ENCODE measurements at places on chromosomes 7 and 10.

GRCh38 chr7:131859147-131859821, 302.9 kb upstream of the PODXL start:
- peak; percentile 75 for DNase-seq

- no peak for DNase-seq
Measured at GRCh38 chr7:102029616-102030015, 212.2 kb downstream of the CUX1 start.

DNA sequence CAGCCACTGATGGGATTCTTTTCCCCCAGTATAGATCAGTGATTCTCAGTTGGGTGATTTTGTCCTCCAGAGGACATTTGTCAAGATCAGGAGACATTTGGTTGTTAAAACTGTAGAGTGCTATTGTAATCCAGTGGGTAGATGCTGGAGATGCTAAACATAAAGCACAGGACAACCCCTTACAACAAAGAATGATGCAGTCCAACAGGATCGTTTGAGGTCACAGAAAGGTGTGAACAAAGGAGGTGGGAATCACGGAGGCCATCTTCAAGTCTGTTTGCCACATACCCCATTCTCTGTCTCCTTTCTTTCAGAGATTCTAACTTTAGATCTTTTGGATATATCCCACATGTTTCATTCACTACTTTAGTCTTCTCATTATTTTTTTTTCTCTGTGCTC, 69.0 kb downstream of the HELLS start:
- DNase-seq: no peak

GRCh38 chr7:139334399-139335150, 6.6 kb upstream of the FMC1 start:
- DNase-seq: no peak

DNA sequence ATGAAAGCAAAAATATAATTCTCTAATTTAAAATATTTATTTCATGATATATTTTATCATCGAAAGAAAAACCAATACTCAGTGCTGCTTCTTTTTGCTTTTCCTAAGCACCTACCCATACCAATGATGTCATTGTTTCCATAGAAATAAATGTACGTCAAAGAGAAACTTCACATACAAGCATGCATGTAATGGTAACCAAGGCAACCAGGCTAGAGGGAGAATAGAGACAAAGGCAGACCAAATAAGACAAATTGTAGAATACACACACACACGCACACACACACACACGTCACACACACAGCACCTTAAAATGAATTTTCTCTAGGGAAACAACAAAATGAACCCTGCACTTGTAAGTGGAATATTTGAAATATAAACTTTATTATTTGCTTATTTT, 75.5 kb downstream of the MACC1 start:
- DNase-seq: no peak

- peak; percentile 55 for DNase-seq
Measured at GRCh38 chr10:112137154-112137987, 46.2 kb downstream of the GPAM start.

DNA sequence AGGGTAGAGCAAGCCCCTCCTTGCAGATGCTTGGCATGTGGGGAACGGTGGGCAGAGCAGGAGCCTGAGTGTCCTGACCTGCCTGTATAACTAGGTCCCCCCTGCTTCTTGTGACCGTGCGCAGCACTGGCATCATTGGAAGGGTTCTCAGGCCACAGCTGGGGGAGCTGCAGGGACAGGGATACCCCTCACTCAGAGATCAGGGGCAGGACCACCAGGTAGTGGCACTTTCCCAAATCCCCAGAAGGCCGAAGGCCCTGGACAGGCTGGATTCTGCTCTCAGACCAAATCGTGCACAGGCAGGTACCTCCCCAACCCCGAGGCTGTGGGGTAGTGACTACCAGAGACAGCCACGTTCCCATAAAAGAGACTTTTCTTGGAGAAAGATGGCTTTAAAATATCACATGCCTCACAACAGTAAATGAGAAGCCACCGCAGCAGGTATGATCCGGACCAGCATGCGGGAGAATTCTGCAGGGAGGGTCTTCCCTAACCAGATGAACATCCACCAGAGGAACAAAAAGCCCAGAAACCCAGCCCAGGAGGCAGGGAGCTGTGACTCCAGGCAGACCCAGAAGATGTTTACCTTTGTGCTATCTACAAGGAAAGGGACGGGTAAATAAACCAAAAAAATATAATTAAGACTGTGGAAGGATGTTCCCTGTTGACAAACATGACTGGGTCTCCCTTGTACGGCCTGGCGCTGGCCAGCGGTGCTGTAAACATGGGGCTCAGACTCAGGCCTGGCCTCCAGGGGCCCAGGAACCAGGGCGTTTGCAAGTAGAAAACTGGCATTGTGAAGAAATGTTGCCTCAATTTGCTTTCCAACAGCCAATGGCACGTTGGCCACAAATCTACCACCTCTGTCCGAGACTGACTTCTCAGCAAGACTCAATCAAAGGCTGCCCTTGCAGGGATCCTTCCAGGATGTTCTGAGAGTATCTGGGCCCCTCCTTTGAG, 180.0 kb downstream of the TNS3 start:
- no peak for DNase-seq

GRCh38 chr7:106692450-106693051, 31.6 kb upstream of the CCDC71L start:
- no peak for DNase-seq

GRCh38 chr7:88337572-88337971, 30.9 kb upstream of the STEAP4 start:
- peak; percentile 6 for DNase-seq

GRCh38 chr10:91879515-91880170, 29.6 kb downstream of the FGFBP3 start:
- DNase-seq: no peak

- DNase-seq: no peak
Measured at GRCh38 chr10:7768417-7768816, 19.4 kb downstream of the KIN start.

GRCh38 chr7:38881015-38881414, 28.0 kb downstream of the VPS41 start:
- DNase-seq: no peak

DNA sequence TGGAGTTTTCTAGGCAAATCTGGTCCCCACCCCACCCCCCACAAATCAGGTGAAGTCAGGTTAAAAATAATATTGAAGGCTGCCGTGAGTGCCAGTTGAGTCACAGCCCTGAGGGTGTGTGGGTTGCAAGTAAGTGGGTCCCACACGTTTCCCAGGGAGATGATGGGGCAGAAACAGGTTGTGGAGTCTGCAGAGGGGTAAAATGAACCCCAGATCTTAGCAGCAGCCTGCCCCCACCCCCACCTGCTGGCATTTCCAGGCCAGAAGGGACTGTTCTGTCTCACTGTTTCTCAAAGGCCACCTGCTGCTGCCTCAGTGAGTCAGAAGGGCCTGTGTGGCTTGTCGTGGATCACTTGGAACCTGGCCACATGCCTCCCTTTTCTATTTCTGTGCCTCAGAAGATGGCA, 59.8 kb upstream of the SMNDC1 start:
- DNase-seq: no peak

- DNase-seq: peak; percentile 34
Measured at GRCh38 chr10:91552274-91553095, 80.4 kb downstream of the PPP1R3C start.

DNA sequence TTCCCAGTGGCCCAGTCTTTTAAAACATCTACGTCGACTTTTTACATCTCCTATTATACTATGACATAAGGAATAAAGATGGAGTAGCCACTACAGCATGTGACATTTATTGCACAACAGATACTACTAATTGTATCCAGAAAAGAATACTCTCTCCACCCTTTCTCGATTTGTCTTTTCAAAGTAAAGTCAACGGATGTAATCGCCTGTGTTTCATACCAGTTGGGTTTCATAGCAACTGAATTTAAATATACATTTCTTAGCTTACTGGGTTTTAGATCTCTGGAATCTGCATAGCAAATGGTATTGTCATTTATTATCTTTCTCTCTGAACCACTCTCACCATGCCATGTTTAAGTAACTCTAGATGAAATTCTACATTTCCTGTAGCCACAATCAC, 86.4 kb upstream of the TRIL start:
- peak; percentile 20 for DNase-seq

- DNase-seq: no peak
Measured at GRCh38 chr10:87713707-87714106, 54.0 kb downstream of the PAPSS2 start.

GRCh38 chr7:148964483-148965267, 63.6 kb downstream of the PDIA4 start:
- no peak for DNase-seq

GRCh38 chr10:129716211-129716681, 247.8 kb downstream of the EBF3 start:
- DNase-seq: no peak

DNA sequence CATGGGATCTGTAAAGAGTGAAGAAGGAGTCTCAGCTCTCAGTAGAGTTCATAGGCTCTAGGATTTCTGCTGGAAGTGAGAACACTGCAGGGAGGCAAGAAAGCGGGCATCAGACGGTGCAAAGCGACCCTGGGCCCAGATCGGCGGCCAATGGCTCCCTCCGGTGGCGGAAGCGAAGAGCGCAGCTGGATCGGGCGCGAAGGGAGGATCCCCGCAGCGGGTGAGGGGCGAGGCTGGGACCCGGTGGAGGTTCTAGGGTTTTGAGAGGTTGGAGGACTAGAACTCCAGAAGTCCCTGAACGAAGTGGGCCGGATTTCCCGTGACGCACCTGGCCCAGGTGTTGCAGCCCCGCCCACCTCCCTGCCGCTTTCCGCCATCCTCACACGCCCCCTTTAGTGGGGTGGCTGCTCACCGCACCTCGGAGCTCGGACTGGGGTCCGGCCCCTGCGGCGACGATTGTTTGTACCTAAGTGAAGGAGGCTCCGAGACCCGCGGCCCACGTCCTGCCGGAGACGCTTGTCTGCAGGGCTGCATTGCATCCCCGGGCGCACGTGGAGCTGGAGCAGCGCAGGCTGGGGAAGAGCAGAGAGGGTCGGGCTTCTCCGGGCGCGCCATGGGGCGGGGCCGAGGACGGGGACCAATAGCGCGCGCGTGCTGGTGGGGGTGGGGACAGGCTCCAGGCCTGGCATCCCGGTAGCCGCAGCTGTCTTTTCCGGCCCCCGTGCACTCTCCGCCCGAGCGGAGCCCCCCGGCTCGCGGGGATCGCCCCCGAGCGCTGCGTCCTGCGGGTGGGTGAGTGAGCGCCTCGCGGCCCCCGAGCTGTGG, at the start of gene SLC12A9:
SLC12A9 (plus strand) TSS at position 666 of the 825 bp plus-strand sequence. CDS start 1,485 bp downstream, outside the sequence.
- DNase-seq: peak; percentile 89

DNA sequence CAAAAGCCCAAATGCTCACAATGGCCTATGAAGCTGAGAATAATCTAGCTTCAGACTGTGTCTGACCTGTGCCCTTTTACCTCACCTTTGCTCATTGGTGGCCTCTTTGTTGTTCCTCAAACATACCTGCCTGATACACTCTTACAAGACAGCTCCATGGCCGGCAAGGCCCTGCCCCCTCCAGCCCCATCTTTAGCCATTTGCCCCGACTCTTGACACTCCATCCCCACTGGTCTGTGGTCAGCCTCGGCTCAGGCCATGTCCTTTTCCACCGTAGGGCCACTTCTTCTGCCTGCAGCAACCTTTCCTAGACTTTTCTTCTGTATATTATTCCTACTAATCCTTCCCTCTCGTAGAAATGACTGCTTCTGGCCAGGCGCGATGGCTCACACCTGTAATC, 265.2 kb downstream of the RPS24 start:
- no peak for DNase-seq

GRCh38 chr10:49532461-49532860, 6.5 kb downstream of the ERCC6 start:
- no peak for DNase-seq

DNA sequence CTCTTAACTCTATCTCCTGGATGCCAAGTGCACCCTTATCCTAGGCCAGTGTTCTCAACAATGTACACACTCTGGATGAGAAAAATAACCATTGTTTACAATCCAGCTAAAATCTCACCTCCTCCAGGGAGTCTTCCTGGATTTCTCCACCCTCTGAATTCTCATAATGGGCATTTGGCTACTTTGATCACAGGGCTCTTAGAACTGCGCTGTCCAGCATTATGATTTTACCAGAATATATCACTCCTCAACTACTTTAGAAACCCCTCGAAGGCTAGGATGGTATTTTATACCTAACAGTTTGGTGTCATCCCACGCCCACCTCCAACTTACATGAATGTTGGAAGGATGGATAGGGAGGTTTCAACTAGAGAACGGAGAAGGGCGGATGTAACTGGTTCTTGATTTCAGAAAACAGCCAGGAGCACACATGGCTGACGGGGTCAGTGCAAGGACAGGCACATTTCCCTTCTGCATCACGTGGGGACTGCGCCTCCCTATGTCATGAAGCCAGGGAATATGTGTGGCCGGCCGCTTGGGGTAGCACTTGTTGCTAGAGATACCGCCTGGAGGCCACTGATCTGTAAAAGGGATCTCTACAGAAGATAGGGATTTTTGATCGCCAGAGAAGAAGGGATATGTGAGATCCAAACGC, 1.2 kb upstream of the ATP6V0E2 start:
- peak; percentile 85 for DNase-seq

- peak; percentile 9 for DNase-seq
Measured at GRCh38 chr7:90726623-90727022, 130.5 kb downstream of the CDK14 start.

GRCh38 chr7:34315032-34315431, 343.0 kb upstream of the NPSR1 start:
- peak; percentile 96 for DNase-seq

GRCh38 chr7:6323967-6324701, 51.7 kb upstream of the CYTH3 start:
- no peak for DNase-seq

DNA sequence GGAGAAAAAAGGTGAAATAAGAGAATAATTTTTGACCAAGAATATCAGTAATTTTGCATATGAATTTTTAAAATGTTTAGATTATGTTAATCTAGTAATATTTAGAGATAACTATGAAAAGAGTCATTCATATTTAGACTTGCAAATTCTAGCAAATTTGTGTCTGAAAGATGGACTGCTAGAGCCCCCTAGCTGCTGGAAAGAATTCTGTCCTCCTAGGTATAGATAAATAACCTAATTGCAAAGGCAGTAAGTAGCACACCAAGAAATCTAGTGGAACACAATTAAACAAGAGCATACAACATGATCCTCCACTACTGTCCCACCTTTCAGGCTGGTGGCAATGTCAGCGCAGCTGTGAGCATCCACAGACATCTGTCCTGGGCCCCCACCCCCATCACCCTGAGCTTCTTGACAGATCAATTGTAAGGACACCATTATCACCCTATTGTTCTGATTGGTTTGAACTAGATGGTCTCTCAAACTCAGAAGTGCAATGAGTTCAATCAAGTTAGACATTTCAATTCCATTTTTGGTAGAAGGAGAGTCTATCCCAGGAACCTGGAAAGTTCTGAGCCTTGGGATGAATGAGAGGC, 15.0 kb upstream of the GFRA1 start:
- DNase-seq: peak; percentile 69

- DNase-seq: peak; percentile 70
Measured at GRCh38 chr7:80740778-80741545, 102.5 kb downstream of the CD36 start.

DNA sequence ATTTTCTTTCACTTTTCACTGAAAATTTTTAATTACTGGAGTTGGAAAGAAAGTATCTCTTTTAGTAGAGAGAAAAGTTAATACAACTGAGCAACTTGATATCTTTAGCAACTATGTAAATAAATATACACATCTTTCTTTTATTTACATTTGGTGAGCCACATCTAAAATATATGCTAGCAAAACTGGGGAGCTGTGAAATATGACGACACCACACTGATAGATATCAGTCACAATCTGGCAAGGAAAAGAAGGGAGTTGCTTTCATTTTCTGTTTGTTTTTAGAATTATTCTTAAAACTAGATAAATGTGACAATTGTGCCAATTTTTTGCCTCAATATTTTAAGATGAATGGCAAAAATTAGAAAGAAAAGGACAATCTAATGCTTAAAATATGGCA, 2.7 kb upstream of the ZNF804B start:
- DNase-seq: no peak

Measured in AG10803 (cell line).